ENCODE measurements at places on chromosomes 11 and 22.

DNA sequence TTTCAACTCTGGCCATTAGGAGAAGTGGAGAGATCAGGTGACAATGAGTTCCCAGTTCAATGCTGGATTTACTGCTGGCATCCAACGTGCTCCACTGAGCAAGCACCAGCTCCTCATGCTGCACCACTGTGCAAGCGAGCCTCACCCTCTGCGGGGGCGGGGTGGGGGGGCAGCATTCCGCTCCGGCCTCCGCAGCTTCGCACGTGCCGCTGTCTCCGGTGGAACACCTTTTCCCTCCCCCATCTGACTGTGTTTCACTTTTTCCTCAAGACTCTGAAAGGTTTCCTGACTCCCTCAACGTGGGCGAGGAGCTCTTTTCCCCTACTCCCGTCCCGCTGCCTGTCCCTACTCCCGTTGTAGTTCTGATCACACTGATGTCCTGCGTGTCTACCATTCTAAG lies 835 bp upstream of the RHOD start:
- DNase-seq, result no peak

DNA sequence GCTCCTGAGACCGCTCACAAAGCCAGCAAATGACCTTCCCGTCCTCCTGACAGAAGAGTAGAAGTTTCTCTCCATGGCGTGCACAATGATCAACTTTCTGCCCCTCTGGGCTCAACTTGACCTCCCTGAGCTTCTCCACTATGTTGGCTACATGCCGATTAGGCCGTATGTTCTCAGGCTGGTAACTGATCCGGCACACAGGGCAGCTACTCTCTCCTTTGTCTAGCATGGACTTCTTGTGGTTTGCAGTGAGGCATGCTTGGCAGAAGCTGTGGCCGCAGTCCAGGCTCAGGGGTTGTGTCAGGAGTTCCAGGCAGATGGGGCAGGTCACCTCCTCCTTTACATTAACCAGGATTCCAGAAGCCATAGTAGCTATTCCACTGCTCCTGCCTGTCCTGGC lies 5.1 kb downstream of the TRIM5 start:
- no peak for DNase-seq

- no peak for DNase-seq
These were observed at the start of gene SORL1 for GRCh38 chr11:121451986-121452608. Gene SORL1 (plus strand): TSS chr11:121452314. CDS start chr11:121452332, 18 bp downstream.

DNA sequence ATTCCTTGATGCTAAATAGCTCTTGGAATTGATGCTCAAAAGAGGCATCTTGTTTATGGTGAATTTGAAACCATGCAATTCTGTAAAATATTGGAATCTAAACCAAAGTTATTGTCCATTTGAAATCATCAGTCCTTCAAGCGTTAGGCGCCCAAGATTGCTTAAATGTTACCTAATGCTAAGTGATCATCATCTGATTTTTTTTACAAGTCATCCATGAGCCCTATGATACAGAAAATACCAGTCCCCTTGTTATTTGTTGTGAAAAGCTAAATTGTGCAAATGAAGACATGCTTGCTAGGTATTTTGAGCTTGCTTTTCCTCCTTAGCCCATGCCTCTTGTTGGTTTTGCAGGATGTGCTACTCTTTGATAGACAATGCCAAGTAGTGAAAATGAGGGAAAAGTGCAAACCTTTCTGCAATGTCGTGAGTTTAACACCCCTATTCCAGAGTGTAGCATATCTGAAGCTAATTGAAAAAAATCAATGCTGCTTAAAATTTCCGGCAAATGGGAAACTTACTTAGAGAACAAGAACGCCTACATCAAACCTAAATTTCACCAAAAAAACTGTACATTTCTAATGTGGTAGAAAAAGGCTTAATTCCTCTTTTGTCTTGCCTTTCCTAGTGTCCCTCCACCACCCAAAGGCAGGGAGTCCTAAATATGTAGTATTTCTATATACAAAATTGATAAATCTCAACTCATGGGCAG lies 1.9 kb downstream of the GRK3 start:
- DNase-seq, result no peak

GRCh38 chr11:65552388-65552951 lies 5.7 kb downstream of the LTBP3 start:
- no peak for DNase-seq

DNA sequence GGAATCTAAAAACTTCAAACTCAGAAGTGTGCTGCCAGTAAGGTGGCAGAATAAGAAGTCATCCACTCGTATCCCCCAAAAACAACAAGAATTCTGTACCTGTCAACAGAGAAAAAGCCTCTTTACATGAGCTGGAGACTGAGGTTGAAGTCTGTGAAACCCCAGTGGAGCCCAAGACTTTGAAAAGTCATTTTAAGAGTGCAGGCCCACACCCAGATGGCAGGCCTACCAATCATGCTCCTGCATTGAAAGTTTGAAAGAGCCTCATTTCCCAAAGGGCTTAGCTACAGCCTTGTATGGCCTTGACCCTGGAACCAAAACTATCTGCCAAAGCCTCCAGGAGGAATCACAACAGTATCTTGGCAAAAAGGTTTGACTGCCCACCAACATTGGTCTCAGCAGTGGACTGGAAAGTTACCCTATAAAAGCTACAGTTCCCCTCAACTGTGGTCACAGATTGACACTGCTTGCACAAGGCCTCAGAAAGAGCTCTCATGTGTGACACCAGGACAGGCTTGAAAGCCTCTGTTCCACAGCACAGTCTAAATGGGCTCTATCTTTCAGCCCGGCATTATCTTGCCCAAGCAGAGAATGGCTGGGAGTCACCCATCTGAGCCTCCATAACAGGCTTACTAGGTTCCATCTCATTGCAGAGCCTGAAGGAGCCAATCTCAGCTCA lies 47.7 kb downstream of the SLC22A9 start:
- no peak for DNase-seq

GRCh38 chr22:37300551-37301017 lies 18.3 kb downstream of the CYTH4 start:
- DNase-seq, result no peak

DNA sequence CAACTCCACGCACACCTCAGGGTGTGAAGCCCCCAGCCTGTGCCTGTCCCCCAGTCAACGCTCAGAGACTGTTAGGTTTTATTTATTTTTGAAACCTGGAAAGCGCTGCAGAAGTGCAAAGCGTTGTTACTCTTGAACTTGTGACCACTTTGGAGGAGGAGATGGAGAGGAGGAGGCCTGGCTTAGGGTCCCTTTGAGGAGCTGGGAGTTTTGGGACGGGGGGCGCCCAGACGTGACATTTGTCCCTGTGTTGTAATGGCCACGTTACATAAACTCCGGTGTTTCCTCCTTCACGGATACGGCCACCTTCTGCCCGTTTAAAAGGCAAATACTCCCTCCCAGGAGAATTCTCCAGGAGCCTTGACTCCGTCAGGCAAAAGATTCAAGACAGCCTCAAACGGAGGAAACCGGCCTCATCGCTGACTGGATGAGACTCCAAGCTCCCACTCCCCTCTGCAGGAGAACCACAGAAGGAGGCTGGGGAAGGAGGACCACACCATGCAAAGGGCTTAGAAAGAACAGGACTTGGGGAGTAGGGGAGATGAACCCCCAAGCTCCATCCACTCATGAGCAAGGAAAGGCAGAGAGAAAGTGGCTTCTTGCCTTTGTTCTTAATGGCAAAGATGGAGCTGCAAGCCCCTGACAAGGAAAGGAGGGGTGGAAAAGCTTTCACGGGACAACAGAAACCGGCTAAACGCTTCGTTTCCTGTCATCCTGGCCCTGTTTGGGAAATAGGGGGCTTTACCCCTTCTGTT lies 630 bp downstream of the PIK3IP1 start:
- no peak for DNase-seq

- DNase-seq, result no peak
These were observed 5.2 kb downstream of the CCDC134 start for GRCh38 chr22:41805639-41806038.

DNA sequence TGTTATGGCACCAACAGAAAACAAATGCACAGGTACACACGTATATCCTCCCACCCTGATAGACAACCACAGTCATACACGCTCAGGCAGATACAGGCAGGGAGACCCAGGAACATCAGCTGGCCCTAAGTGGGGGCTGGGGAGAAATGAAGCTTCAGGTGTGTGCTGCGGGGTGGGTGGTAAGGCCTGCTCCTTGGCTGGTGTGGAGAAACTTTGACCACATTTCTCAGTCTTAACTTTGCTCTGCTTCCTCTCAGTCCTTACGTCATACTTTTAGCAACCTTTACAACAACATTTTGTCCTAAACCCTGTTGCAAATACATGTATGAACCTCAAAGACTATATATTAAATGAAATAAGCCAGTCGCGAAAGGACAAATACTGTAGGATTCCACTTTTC lies 6.7 kb upstream of the ANAPC15 start:
- no peak for DNase-seq

GRCh38 chr22:24426851-24427499 lies 424 bp upstream of the ADORA2A start:
- DNase-seq, result no peak

- no peak for DNase-seq
These were observed 7.6 kb upstream of the POU2AF1 start for GRCh38 chr11:111386611-111387150.

DNA sequence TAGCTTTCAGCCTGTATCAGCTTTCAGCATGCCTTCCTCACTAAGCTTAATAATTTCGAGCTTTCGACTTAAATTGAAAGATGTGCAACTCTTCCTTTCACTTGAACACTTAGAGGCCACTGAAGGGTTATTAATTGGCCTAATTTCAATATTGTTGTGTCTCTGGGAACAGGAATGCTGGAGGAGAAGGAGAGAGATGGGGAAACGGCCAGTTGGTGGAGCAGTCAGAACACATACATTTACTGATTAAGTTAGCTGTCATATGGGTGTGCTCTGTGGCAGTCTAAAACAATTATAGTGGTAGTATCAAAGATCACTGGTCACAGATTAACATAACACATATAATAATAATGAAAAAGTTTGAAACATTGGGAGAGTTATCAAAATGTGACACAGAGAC lies 106.2 kb downstream of the LRRC32 start:
- DNase-seq, result no peak

DNA sequence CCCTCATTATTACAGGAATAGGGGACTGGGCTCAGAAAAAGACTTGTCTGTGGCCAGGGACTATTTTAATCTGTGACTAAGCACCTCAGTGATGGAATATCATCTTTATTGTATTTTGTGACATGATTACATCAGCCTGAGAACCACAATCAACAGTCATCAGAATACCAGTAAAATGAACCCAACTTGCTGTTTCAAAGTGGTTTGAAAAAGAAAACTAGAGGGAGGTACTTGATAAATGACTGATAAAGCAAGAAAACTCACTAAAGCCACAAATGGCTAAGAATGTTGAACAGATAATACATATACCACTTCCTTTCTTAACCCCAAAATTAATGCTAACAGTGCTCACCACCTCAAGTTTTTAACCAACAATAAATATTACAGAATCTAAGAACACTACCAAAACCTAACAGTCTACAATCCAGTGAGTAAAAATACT lies 155.7 kb downstream of the ATG16L2 start:
- DNase-seq, result no peak

- no peak for DNase-seq
These were observed 160.0 kb downstream of the ST3GAL4 start for GRCh38 chr11:126515501-126515900.

GRCh38 chr11:43545610-43546009 lies 134.9 kb upstream of the HSD17B12 start:
- no peak for DNase-seq

DNA sequence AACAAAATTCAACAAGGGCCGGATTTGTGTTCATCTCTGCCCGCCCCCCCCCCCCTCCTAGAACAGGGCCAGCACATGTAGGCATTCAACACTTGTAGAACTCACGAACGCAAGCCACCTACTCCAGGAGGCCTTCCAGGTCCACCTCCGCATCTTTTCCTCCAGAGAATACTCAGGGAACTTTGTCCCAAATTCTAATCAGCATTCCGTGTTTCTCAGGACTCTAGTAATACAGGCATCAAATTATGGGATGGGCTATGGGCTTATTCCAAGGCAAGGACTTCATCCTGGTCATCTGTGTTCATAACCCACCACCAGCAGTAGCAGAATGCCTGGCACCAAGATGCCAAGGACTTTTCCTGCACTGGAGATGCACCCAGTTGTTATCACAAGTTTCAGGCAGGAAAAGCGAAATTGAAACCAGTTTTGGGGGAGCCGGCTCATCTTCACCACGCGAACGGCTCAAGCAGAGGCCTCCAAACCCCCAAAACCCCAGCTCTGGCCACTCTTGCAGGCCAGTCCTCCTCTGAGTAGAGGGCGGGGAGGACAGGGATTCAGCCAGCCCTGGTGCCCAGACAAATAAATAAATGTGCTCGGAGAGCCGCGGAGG lies 462 bp downstream of the UBE2L6 start:
- no peak for DNase-seq

GRCh38 chr11:63709336-63709884 lies 28.1 kb downstream of the RTN3 start:
- DNase-seq, result no peak

- no peak for DNase-seq
These were observed 19.1 kb upstream of the SLC22A25 start for GRCh38 chr11:63262547-63262946.

DNA sequence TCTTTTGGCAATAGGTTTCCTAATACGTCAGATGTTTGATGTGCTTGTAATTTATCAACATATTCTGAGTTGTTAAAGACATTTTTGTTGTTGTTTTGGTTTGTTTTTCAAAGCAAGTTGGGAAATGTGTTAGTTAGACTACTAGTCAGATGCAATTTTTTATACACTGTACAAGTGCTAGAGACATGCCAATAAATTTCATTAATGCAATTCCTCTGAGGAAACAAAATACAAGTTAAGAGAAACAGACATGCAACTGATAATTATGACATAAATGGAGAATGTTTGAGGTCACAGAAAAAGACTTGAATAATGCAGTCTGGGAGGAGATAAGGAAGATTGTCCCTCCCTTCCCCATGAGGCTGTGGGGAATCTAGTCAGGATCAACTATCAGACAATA lies 5.9 kb downstream of the OR51T1 start:
- no peak for DNase-seq

DNA sequence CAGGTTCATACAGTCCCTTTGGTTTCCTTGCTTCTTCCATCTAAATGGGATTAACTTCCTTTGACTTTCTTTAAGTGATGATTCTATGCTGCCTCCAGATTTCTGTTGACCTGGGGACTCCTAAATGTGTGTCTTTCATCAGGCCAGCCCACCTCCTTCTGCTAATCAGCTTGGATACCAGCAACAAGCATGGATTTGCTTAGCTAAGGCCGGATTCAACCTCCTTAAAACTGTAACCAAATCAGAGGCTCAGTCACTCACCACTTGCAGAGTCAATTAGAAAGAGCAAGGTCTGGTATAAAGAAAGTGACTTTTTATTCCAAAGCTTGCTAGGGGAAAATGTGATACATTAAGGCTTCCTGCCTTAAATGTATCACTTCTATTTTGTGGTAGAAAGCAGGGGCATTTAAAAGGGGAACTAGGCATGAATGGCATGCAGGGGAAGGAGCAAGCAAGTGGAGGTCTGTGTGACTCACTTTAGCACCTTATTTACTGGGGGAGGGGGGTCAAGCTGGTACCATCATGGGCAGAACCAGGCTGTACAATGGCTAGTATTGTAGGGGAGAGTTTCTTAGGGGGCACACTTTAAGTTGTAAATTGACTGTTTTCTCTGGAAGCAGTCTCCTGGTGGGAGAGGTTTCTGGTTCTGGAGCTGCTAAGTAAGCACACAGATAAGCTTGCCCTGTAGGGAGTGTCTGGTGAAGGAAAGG lies 239.0 kb upstream of the PDGFD start:
- DNase-seq, result no peak

- DNase-seq, result no peak
These were observed 150.7 kb downstream of the BRD1 start for GRCh38 chr22:49676783-49677494.
